ENCODE measurements at places on chromosomes 11 and 22.

DNA sequence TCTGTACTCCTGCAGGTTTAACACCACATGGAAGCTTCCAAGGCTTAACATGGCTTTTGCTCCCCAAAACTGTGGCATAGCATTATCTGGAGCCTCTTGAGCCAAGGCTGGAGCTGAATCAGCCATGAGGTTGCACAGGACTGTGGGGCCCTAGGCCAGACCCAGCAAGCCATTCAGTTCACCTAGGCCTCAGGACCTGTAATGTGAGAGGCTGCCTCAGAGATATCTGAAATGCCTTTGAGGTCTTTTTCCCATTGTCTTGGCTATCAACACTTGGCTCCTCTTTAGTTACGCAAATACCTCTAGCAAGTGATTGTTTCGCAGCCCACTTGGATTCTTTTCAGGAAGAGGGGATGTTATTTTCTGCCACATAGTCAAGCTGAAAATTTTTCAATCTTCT, 72.0 kb downstream of the VPREB1 start:
- no peak for DNase-seq

DNA sequence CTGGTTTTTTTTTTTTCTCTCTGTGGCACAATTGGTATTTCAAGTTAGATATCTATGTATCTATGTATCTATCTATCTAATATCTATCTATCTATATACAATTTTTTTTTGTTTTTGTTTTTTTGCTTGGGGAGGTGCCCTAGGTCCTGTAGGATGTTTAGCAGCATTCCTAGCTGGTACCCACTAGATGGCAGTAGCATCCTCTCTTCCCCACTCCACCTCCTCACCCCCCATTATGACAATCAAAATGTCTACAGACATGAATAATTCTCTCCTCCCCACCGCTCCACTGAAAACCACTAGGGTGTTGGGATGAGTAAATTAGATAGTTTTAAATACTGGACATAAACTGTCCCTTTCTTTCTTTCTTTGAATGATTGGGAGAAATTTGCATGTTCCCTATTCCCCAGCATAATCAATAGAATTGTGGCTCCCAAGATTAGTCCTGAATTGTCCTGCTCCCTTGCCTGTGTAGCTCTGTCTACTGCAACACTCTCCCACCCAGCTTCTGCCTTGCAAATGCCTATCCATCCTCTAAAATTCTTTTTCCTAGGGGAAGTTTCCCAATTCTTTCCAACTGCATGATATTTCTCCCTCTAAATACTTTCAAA, 1152.4 kb downstream of the LRRC4C start:
- DNase-seq: no peak

DNA sequence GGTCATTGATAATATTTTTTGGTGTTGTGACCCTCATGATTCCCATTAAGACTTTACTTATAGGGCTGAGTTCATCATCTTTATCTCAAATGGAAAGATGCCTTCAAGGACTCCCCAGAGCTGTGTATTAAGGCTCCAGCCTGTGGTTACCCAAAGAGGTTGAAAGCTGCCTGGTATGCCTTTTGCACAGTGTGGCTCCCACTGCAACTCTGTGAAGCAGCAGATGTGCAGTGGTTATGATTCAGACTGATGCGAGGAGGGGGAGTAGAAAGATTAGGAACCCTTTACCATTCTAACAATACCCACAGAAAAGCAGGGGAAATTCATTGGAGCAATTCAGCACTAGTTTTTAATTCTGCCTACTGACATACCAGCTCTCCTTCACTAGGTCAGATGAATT, 560.0 kb downstream of the INSC start:
- DNase-seq: no peak

DNA sequence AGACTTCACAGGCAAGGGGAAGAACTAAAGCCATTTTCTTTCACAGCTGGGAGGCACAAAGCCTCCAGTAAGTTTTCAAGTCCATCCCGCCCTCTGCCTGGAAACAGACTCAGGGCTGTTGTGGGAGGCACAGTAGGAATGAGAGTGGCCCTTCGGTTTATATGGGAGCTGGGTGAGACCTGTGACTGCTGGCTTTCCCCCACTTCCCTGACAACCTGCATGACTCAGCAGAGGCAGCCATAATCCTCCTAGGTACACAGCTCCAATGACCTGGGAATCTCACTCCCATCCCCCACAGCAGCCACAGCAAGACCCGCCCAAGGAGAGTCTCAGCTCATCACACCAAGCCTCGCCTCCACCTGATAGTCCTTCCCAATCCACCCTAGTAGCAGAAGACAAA, 12.1 kb upstream of the TMEM45B start:
- DNase-seq: no peak

- no peak for DNase-seq
Measured at GRCh38 chr11:30585125-30585891, 845 bp downstream of the MPPED2 start.

DNA sequence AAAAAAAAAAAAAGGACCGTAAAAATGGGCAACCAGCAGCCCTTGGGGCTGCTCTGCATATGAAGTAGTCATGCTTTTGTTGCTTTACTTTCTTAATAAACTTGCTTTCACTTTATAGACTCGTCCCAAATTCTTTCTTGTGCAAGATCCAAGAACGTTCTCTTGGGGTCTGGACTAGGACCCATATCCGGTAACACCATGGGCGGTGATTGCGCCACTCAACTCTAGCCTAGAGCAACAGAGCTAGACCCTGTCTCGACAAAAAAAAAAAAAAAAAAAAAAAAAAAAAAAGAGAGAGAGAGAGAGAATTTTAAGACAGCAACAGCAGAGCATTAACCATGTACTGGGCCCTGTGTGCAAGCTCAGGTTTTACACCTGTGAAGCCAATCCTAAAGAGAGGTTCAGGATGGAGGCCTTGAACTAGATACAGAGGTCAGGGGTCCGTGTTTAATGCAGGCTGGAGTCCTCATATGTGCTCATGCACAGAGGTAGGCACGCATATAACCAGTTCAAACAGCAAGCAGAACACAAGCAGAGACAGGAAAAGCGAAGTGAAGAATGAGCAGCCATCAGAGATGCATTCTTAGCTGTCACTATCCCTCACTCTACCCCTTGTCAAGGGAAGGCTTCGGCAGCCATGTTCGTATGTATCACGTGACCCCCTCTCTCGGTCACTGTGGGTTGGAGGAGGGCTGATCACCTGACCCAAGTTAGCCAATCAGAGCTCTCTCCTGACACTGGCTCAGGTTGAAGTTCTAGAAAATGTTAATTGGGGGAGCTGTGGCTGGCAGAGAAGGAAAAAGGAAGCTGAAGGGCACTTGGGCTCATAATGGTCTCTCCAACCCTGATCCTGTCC, 16.7 kb upstream of the SYT12 start:
- no peak for DNase-seq

DNA sequence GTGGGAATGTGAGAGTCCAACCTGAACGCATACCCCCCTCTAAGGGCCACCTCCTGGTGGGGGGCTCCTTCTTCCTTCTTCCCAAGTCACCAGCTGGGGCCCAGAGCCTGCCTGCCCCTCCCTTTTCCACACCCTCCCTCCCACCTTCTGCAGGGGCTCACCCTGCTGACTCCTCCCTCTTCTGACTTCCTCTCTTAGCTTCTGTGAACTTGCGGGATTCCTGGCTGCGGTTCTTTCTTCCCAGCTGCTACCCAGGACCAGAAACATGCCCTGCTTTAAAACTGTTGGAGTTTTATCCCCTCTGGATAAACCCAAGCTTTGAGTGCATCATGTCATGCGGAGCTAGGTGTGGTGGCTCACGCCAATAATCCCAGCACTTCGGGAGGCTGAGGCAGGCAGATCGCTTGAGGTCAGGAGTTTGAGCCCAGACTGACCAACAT, 10.2 kb downstream of the LRRC74B start:
- no peak for DNase-seq

- no peak for DNase-seq
Measured at GRCh38 chr11:72723508-72723907, 28.7 kb downstream of the ARAP1 start.

DNA sequence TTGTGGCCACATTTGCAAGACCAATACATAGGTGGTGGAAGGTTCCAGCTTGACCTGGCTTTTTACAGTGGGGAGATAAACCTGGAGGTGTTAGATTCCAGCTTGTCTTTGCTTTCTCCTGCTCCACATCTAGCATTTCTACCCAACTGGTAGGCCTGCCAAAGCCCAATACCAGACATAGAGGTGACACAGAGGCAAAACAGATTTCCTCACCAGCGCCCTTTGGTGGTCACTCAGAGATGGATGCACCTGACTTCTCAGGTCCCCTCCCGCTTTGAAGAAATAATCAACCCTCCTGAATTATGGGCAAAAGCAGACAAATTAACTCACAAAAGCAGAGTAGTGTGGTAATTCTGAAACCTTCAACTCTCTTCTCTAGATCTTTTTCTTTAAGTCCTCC, 1356.2 kb downstream of the FAM181B start:
- DNase-seq: no peak

DNA sequence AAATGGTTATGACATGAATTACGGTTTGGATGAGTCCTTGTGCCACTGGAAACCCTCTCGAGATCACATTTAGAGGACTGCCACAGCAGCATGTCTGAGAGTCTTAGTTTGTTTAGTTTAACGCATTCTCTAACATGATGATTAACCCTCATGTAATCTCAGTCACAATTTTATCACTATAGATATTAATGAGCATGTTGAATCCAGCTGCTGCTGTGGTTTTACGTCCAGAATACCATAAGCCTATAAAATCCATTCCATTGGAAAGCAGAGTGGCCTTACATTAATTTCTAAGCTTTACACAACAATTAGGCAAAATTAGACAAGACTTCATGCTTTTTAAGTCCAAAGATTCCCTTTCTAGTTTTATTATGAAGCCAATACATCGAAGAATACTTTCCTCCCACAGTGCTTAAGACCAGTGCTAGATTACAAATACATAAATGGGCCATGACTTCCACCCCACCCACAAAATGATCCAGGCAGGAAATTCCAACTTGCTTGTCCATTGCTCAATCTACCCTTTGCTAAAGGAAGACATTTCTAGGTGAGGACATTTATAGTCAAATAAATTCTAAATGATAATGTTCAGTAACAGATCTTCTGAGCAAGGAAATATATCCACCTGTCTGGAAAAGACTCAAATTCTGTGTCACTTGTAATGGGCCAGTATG, 3.5 kb upstream of the ELMOD1 start:
- DNase-seq: no peak

DNA sequence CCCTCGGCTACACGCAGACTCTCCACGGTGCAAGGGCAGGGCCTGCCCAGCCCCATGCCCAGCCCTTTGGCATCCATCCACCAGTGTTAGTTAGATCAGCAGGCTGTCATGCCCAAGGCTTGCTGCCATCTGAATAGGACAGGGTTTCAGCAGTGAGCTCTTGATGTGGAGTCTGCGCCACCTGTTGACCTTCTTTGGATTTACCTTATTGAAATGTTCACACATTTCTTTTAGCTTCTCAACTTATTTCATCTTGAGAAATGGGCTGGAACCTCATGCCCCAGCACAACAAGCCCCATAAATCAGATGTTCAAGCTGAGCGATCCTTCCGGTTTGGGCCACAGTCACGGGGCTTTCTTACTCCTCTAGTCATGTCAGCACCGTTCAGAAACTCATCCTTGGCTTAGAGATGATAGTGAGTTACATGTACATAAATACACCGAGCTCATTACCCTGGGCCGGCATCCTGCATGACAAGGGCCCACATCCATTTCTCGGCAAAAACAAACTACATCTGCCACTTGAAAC, 61.7 kb downstream of the PARVB start:
- no peak for DNase-seq

DNA sequence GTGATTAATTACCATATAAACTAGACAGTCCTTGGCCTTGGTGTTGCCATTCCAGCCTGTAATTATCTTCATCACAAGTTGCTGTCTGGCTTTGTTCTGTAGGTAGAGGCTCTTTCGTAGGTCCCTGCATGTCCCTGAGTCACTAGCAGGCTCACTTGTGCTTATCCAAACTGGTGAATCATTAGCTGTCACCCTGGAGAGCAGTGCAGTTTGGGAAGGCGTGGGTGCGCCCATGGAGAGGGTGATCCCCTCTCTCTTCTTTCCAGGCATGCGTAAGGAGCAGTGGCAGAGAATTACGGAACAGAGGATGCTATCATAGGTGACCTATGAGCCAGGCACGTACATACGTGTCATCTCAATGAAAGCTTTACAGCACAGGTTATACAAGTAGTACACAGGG, 11.0 kb upstream of the EHF start:
- DNase-seq: no peak

GRCh38 chr11:121514432-121515334, 61.9 kb upstream of the SORL1-AS1 start:
- DNase-seq: no peak

GRCh38 chr22:45429981-45430775, 16.7 kb downstream of the RIBC2 start:
- DNase-seq: no peak

- DNase-seq: no peak
Measured at GRCh38 chr11:94924612-94925011, 48.7 kb downstream of the CWC15 start.

- no peak for DNase-seq
Measured at GRCh38 chr22:47594836-47595521, 832.5 kb downstream of the TBC1D22A start.

DNA sequence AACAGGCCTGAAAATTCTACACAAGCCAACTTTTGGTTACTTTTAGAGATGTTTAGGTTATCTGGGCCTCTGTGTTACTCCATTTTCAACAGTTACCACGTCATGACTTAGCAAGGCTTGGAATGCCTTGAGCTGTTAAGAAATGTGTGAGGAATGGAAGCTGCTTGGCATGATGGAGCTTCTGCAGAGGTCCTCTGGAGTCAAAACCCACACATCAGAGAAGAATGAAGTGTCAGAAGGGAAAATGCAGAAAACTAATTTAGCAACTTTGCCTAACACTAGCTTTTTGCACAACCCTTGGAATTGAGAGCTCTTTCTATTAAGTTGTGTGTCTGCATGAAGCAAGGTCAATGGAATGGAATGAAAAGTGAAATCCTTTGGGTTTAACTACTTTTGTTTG, 27.4 kb downstream of the FAT3 start:
- no peak for DNase-seq

- DNase-seq: no peak
Measured at GRCh38 chr11:76148231-76148630, 58.1 kb downstream of the WNT11 start.

DNA sequence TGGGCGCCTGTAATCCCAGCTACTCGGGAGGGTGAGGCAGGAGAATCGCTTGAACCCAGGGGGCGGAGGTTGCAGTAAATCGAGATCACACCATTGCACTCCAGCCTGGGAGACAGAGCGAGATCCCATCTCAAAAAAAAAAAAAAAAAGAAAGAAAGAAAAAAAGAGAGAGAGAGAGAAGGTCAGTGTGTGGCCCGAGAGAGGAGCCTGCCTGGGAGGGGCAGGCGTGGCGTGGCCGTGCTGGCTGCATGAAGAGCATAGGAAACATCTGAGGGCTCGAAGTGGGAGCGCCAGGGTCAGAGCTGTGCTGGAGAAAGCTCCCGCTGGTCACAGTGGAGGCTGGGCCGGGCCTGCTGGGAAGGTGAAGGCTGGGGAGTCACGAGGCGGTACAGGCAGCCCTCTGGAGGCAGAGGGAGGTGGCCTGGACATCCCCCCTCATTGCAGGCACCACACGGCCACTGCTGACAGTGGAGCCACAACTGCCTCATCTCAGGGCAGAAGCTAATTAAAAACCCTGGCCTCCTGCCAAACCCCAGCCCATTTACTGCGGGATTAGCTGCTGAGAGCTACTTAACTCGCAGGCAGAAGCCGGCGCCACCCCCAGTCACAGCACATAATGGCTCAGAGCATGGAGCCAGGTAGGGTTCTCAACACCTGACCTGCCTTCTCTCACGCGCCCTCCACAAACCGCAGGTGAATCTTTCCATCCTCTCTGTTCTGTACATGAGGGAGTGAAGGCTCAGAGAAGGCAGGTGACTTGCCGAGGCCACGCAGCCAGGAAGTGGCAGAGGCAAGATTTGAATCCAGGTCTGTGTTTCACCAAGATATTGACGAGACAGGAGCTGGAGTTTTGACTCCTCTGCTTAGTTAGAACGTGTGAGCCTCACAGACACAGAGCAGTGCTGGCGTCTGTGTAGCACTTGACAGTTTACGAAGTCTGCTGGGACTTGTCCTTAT, 32.6 kb downstream of the NFAM1 start:
- no peak for DNase-seq
